Hepatocyte (in vitro differentiated cells): ENCODE measurements at places on chromosomes 16 and 17. TPM values are rescaled to one million over a fixed set of nuclear protein-coding genes. Genes with fewer than 3 reads are reported as not detected.

ZNF750 gene
- polyA plus RNA-seq, result 0.49 and 2.1 TPM in 2 replicates

TNFRSF13B gene
- polyA plus RNA-seq, result not detected in 2 replicates

LRRC37A gene
- polyA plus RNA-seq, result 1.2 and 1.3 TPM in 2 replicates

GRCh38 chr16:85699628-85700027 is 10.9 kb upstream of the GINS2 start:
- DNase-seq, result no peak
- no peaks in the 10 kb centered on the region for H3K27me3 ChIP-seq
- H3K27ac ChIP-seq, result no peak overlapping the region
- H3K4me1 ChIP-seq, result no peaks in the 10 kb centered on the region

FLII gene
- polyA plus RNA-seq, result 188 and 210 TPM in 2 replicates

DNA sequence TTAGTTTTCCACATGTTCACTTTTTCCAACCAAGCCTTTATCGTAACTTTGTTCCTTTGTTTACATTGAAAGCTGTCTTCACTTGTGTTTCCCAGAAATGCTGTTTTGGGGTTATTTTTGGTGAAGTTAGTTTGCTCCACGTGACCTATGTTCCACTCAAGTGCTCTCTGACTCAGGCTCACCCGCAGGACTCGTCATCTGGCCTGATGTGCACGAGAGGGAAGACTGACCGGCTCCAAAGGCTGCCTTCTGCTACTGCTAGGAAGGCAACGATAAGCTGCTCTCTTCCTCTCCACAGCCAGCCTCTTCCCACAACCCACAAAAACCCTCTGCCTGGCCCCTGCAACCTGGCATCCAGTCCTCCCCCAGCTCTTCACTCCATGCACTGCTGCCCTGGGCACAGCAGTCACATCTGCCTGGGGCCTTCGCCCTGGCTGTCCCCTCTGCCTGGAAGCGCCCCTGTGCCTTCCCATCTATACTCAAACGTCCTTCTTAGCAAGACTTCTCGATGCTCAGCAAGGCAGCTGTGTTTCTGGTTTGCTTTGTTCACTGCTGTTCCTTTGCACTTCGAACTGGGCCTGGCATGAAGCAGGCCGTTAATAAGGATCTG is 28.0 kb downstream of the ZCCHC14 start:
- DNase-seq, result peak; percentile 80
- no peaks in the 10 kb centered on the region for H3K36me3 ChIP-seq
- H3K4me1 ChIP-seq, result peaks cover 38% of the 10 kb centered on the region
- peak overlapping the region; percentile 94 for H3K27ac ChIP-seq

DNA sequence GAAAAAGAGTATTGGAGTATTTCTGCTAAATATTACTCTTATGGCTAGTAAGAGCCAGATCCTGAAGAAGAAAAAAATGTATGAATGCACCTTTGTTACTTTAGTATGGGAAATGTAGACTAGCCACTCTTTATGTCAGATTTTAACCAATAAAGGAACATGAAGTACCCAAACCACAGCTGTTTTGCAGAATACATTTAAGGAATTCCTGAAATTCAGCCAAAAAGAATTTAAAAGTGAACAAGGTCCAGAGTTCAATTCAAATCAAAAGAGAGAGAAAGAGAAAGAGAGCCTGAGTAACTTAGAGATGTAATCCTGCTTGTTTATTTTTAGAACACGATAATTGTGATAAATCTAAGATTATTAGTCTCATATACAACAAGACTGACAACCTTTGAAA is 1.2 kb downstream of the KCNJ16 start:
- H3K4me1 ChIP-seq, result peaks cover 19% of the 10 kb centered on the region
- no peaks in the 10 kb centered on the region for H3K27me3 ChIP-seq
- no peaks in the 10 kb centered on the region for H3K36me3 ChIP-seq
- no peak overlapping the region for H3K4me3 ChIP-seq

GRCh38 chr17:69864462-69864861 is 210.6 kb upstream of the KCNJ16 start:
- no peaks in the 10 kb centered on the region for H3K4me1 ChIP-seq
- no peaks in the 10 kb centered on the region for H3K27me3 ChIP-seq
- no peak for DNase-seq
- H3K36me3 ChIP-seq, result no peaks in the 10 kb centered on the region
- no peak overlapping the region for H3K4me3 ChIP-seq

- DNase-seq, result peak; percentile 39
- H3K4me1 ChIP-seq, result peaks cover 21% of the 10 kb centered on the region
- peak overlapping the region; percentile 98 for H3K27ac ChIP-seq
- no peaks in the 10 kb centered on the region for H3K27me3 ChIP-seq
- no peaks in the 10 kb centered on the region for H3K36me3 ChIP-seq
Observed at GRCh38 chr17:67365738-67366192, 612 bp downstream of the PSMD12 start.

DNA sequence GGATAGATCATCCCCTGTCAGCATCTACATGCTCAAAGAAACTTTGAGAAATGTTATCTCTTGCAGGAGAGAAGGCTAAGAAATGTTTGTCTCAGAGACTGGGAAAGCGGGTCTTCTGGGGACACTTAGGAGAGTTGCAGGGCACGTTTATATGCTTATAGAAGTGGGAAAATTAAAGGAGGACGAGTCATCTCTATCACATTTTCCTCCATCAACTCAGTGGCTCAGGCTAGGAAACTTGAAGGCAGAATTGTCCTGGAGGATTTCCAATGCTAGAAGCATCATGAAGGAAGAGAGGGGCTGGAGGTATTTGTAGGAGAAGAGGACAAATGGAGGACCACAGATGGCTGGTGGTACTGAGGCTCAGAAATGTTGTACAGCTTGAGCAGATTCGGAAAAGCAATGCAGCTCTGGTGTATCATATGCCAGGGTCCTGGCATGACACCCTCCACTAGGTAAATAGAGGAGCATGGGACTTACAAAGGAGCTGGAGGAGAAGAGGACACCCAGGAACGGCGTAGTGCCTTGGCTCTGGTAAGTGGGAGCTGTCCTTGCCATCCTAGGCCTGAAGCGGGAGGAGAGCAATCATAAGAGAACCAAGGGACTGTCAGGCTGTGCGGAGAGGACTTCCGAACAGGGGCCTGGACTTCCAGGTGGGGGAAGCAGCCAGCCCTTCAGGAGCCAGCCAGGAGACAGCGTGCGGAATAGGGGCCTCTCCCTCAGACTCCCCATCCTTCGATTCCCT is 4.5 kb upstream of the HS3ST3B1 start:
- H3K27ac ChIP-seq, result no peak overlapping the region
- peaks cover 61% of the 10 kb centered on the region for H3K27me3 ChIP-seq
- H3K36me3 ChIP-seq, result no peaks in the 10 kb centered on the region
- no peak overlapping the region for H3K4me3 ChIP-seq
- no peak for DNase-seq
- H3K4me1 ChIP-seq, result peaks cover 25% of the 10 kb centered on the region

GRCh38 chr16:79407461-79408135 is 192.9 kb downstream of the MAF start:
- no peaks in the 10 kb centered on the region for H3K4me1 ChIP-seq
- H3K36me3 ChIP-seq, result no peaks in the 10 kb centered on the region
- H3K4me3 ChIP-seq, result no peak overlapping the region
- DNase-seq, result no peak
- H3K27me3 ChIP-seq, result no peaks in the 10 kb centered on the region

DNA sequence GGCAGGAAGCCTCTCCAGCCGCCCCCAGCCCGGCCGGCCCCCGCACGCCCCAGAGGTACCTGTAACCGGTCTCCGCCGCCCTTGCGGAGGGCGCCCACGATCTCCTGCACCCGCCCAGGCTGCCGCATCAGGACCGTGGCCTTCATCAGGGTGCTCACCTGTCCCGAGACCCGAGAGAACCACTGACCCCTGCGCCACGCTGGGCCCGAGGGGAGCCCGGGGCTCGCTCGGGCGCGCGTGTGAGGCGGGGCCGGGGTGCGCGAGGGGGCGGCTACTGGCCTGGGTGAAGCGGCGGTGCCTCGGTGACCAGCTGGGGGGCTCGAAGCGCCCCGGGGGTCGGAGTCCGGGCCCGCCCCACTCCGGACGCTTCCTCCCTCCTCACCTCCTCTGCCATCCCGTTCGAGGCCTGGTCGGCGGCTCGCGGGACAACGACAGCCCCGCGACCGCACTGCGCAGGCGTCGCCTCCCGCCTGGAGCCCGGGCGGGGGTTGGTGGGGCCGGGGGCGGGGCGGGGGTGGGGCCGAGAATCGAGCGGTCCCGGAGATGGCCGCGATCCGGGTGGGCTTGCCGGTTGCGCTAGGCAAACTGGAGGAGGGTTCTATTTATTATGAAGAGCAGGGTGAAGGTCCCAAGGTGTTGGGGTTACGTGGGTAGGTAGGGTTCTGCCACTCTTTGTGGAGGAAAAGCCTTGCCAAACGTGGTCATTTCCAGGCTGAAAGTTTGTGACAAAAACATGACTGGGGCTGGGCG is at the start of gene NT5C3B:
NT5C3B (minus strand) TSS at position 433 of the 750 bp plus-strand sequence; CDS start at position 394, 39 bp downstream.
- H3K27me3 ChIP-seq, result no peaks in the 10 kb centered on the region
- H3K4me1 ChIP-seq, result no peaks in the 10 kb centered on the region
- DNase-seq, result peak; percentile 80
- H3K4me3 ChIP-seq, result peak within 1 kb of the TSS; percentile 97

CBX4 gene
- 74.3 and 86.7 TPM in 2 replicates for polyA plus RNA-seq

DNA sequence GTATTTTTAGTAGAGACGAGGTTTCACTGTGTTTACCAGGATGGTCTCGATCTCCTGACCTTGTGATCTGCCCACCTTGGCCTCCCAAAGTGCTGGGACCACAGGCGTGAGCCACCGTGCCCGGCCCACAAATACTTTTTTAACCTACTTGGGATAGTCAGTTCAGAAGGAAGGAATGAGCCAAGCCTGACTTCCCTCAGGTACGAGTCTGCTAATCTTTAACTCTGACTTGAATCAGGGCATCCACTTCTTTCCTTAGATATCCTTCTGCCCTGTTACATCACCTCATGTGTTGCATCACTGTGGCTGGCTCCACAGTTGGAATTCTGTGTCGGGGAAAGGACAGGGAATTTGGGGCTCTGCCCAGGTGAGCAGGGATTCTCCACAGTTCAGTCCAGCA is 120.8 kb downstream of the MSI2 start:
- no peak overlapping the region for H3K4me3 ChIP-seq
- H3K36me3 ChIP-seq, result no peaks in the 10 kb centered on the region
- DNase-seq, result peak; percentile 67
- H3K4me1 ChIP-seq, result peaks cover 21% of the 10 kb centered on the region
- peak overlapping the region; percentile 78 for H3K27ac ChIP-seq

- no peaks in the 10 kb centered on the region for H3K36me3 ChIP-seq
- DNase-seq, result no peak
- H3K27me3 ChIP-seq, result no peaks in the 10 kb centered on the region
- no peaks in the 10 kb centered on the region for H3K4me1 ChIP-seq
- no peak overlapping the region for H3K4me3 ChIP-seq
- H3K27ac ChIP-seq, result no peak overlapping the region
Observed at GRCh38 chr17:47934856-47935255, 6.5 kb upstream of the PNPO start.

- no peak overlapping the region for H3K27ac ChIP-seq
- H3K4me3 ChIP-seq, result no peak overlapping the region
- no peaks in the 10 kb centered on the region for H3K27me3 ChIP-seq
- no peak for DNase-seq
Observed at GRCh38 chr16:31436221-31437045, 6.2 kb downstream of the ZNF843 start.
